ENCODE measurements at places on chromosomes 11 and 22.
A peak's percentile ranks its signal among the peaks of the same experiment; 100 is the strongest.

GRCh38 chr22:48199667-48200066 is 1437.2 kb downstream of the TBC1D22A start:
- no peak overlapping the region for H3K4me3 ChIP-seq
- no peaks in the 10 kb centered on the region for H3K36me3 ChIP-seq
- no peaks in the 10 kb centered on the region for H3K4me1 ChIP-seq
- DNase-seq = no peak
- H3K27ac ChIP-seq = no peak overlapping the region

- no peak overlapping the region for H3K27ac ChIP-seq
- no peak overlapping the region for H3K4me3 ChIP-seq
- no peak for DNase-seq
- no peaks in the 10 kb centered on the region for H3K4me1 ChIP-seq
- H3K27me3 ChIP-seq = peaks cover 20% of the 10 kb centered on the region
Measured at GRCh38 chr11:126993599-126993998, 7.0 kb downstream of the KIRREL3 start.

- H3K27ac ChIP-seq = peak overlapping the region; percentile 5
- H3K4me3 ChIP-seq = peak overlapping the region; percentile 1
- no peak for DNase-seq
- H3K36me3 ChIP-seq = no peaks in the 10 kb centered on the region
Measured at GRCh38 chr22:38204784-38205183, 3.0 kb downstream of the MAFF start.

DNA sequence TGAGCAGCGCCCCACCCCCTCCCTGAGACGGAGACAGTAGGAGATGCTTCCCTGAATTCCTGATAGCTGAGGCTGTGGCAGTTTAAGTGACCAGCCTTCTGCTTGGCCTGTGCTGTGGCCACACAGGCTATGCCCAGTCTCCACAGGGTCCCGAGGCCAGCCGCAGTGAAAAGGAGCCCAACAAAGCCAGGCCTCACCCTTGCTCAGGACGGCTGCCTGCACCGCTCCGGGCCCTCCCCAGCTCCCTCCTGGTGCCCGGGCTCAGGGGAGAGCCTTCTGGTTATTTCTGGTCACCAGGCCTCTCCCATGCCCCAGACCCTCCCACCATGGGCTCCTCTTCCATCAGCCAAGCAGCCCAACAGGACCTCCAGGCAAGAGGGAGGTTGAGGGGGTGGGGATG is 28.8 kb downstream of the LRRC10B start:
- H3K4me3 ChIP-seq = no peak overlapping the region
- no peak for DNase-seq
- H3K36me3 ChIP-seq = no peaks in the 10 kb centered on the region
- H3K27me3 ChIP-seq = peaks cover 16% of the 10 kb centered on the region
- H3K27ac ChIP-seq = no peak overlapping the region

DNA sequence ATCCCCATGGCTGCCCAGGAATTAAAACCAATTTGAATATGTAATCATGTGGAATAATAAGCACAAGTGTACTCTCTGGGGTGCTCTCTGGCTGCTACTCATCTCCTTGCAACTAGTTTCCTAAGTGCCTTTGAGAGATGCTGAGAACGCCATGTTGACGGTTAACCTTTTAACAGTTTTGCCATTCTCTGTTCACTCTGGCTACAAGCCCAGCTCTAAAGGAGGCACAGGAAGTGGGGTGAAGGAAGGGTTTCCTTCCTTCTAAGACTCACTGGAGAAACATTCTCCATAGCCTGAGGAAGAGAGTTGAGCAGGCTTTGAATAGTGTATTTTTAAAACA is 122.0 kb upstream of the ZC3H12C start:
- H3K27ac ChIP-seq = no peak overlapping the region
- DNase-seq = no peak
- peaks cover 13% of the 10 kb centered on the region for H3K27me3 ChIP-seq
- peaks cover 12% of the 10 kb centered on the region for H3K4me1 ChIP-seq

DNA sequence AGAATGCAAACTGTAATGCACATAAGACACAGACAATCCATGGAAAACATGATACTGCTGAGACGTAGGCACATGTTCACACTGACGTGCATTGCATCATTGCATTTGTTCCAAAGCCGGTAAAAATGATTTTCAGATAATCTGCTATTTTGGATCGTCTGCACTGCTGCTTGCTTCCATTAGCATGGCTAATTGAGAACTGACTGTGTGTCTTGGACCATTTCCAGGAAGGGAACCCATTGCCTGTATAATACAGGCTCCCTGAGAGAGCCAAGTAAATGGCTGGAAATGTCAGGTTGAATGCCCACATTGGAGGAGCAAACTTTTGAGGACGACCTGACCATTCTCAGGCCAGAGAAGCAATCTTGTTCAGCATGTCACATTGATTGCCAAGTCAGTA is 304.8 kb downstream of the ST3GAL4 start:
- no peak for DNase-seq
- H3K27ac ChIP-seq = no peak overlapping the region
- no peaks in the 10 kb centered on the region for H3K4me1 ChIP-seq
- no peaks in the 10 kb centered on the region for H3K27me3 ChIP-seq

- H3K27ac ChIP-seq = peak overlapping the region; percentile 50
- peak; percentile 33 for DNase-seq
- H3K27me3 ChIP-seq = no peaks in the 10 kb centered on the region
- peaks cover 23% of the 10 kb centered on the region for H3K4me1 ChIP-seq
- peaks cover 6% of the 10 kb centered on the region for H3K36me3 ChIP-seq
- H3K4me3 ChIP-seq = peak overlapping the region; percentile 24
Measured at GRCh38 chr22:40300884-40301672, 45.2 kb upstream of the ADSL start.

GRCh38 chr11:69055598-69056516 is 7.1 kb downstream of the TPCN2 start:
- no peaks in the 10 kb centered on the region for H3K27me3 ChIP-seq
- H3K4me3 ChIP-seq = no peak overlapping the region
- H3K4me1 ChIP-seq = peaks cover 14% of the 10 kb centered on the region
- H3K27ac ChIP-seq = peak overlapping the region; percentile 29

DNA sequence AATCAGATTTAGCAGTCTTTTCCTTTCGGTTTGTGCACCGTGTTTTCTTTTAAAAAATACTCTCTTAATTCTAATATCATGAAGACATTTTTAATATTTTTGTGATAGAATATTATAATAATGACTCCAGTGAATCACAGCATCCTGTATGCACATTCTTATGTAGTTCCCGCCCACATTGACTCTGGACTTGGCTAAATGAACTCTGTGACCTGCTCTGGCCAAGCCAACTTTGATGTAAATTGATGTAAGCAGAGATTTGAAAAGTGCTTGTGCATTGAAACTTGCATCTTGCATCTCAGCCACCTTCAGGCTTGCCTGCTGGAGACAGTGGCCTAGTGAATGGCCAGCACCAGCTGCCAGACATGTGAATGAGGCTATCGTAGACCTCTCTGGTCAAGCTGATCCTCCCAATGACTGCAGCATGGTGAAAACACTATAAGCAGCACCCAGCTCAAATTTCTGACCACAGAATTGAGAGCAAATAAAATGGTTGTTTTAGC is 29.2 kb upstream of the PGM2L1 start:
- H3K27ac ChIP-seq = no peak overlapping the region
- H3K4me3 ChIP-seq = no peak overlapping the region
- no peaks in the 10 kb centered on the region for H3K4me1 ChIP-seq

- no peak for DNase-seq
- H3K4me3 ChIP-seq = no peak overlapping the region
- no peaks in the 10 kb centered on the region for H3K36me3 ChIP-seq
Measured at GRCh38 chr11:72409458-72409857, 24.9 kb downstream of the CLPB start.

- no peak for DNase-seq
- no peak overlapping the region for H3K27ac ChIP-seq
- peaks cover 5% of the 10 kb centered on the region for H3K27me3 ChIP-seq
- peaks cover 22% of the 10 kb centered on the region for H3K36me3 ChIP-seq
Measured at GRCh38 chr11:118084656-118085055, 2.1 kb downstream of the SMIM35 start.

DNA sequence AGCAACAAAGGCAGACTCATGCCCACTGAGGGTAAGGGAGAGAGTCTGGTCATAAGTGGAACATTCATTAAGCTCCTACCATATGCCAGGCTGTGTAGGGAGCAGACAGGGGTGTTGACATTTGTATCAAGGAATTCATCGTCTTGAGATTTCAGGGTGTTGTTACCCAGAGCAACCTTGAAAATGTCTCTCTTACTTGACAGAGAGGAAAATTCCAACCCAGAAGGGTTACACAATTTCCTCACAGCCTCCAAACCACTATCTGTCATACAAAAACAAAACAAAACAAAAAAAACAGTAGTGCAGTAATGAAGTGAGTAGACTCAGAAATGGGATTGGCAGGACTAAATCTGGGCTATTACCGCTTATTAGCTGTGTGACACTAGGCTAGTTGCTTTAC is 113.2 kb downstream of the MIAT start:
- DNase-seq = no peak
- H3K36me3 ChIP-seq = peaks cover 2% of the 10 kb centered on the region
- no peak overlapping the region for H3K4me3 ChIP-seq
- no peaks in the 10 kb centered on the region for H3K4me1 ChIP-seq
- H3K27ac ChIP-seq = no peak overlapping the region
- no peaks in the 10 kb centered on the region for H3K27me3 ChIP-seq

- no peaks in the 10 kb centered on the region for H3K36me3 ChIP-seq
- no peak within 1 kb of the TSS for H3K27ac ChIP-seq
- H3K27me3 ChIP-seq = peaks cover 39% of the 10 kb centered on the region
- DNase-seq = peak; percentile 60
- peak within 1 kb of the TSS; percentile 76 for H3K4me3 ChIP-seq
- peaks cover 13% of the 10 kb centered on the region for H3K4me1 ChIP-seq
Measured at GRCh38 chr22:39994566-39995392, at the start of gene FAM83F. Gene FAM83F, plus strand, starts transcription at chr22:39994954. Its CDS starts 89 bp downstream, at chr22:39995043.

- H3K36me3 ChIP-seq = peaks cover 45% of the 10 kb centered on the region
- DNase-seq = no peak
- no peak overlapping the region for H3K27ac ChIP-seq
- no peaks in the 10 kb centered on the region for H3K4me1 ChIP-seq
- H3K27me3 ChIP-seq = no peaks in the 10 kb centered on the region
Measured at GRCh38 chr11:9438611-9439010, 22.2 kb upstream of the ZNF143 start.

Measured in activated T-cell treated with anti-CD3 and anti-CD28 coated beads, Interleukin-2, amount 50 U/mL, for 72 hours (primary cell).